ENCODE measurements at places on chromosomes 5 and 9. TPM values are rescaled to one million over a fixed set of nuclear protein-coding genes. Genes with fewer than 3 reads are reported as not detected.

GRCh38 chr9:38708759-38709158 is 11.2 kb downstream of the FAM240B start:
- no peak for DNase-seq

DNA sequence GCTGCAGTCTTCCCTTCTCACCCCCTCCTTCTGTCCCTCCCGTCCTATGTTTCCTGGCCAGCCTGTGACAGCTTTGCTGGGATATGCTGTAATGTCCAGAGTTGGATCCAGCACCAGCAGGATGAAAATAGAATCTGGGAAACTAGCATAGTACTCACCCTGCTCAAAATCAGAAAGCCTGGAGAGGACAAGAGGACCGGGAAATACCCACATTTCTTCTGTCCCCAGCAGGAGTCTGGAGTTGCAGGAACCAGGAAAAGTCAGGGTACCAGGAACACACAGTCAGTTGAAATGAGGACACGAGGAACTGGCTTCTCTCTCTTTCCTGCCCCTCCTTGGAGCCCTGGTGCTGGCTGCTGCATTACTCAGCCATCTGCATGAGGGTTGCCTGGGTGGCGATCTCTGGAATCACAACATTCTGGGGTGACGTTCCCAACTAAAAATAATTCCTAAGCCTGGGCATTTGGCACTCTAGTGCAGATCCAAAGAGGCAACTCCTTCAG is 59.6 kb upstream of the NFIL3 start:
- no peak for DNase-seq

LCN1 gene
- total RNA-seq: not detected

RMRP gene
- 12,220 TPM for total RNA-seq

SNX24 gene
- 38.2 TPM for total RNA-seq
